ENCODE measurements at places on chromosomes 2 and 18.

DNA sequence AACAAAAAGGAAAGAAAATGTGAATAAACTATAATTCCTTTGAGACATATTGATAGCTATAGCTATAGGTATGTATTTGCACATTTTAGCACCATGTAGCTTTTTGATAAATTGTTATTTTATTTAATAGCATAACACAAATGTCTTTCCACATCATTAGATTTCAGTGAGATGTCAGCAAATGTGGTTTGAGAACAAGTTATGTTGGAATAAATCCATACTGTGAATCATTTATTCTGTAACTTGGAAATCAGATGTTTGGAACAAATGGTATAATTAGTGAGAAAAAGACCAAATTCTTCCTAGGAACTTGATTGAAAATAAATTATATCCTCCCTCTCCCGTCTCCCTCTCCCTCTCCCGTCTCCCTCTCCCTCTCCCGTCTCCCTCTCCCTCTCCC lies 62.8 kb downstream of the NABP1 start:
- no peak for DNase-seq

- no peak for DNase-seq
Measured at GRCh38 chr18:34847408-34847807, 137.3 kb downstream of the DTNA start.

GRCh38 chr2:222862106-222862908 lies 1.5 kb downstream of the ACSL3 start:
- no peak for DNase-seq

- no peak for DNase-seq
Measured at GRCh38 chr2:58633613-58634365, 392.7 kb upstream of the FANCL start.

DNA sequence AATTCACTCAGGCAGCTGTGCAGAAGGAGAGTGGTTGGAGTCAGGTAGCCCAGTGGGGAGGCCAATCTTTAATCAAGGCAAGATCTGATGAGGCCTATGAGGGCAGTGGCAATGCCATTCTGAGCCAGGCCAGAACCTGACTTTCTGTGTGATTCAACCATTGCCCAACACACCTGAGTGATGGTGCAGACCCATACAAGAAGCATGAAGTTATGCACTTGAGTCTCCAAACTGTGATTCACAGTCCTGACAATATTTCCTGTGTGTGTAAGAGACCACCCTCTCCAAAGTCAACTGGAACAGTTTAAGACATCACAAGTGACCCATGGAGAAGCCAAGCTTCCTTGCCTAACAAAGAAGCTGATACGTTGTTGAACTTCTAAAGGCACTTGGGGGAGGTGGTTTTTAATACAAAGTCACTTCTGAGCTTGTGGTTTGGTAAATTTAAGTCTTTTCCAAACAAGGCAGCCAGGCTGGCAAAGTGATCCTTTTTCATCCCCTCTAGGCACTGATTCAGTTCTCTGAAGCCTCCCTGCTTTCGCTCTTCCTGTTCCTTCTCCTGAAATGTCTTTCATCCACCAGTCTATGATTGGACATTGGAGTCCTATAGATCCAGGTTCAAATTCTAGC lies 49.0 kb downstream of the VSNL1 start:
- no peak for DNase-seq

DNA sequence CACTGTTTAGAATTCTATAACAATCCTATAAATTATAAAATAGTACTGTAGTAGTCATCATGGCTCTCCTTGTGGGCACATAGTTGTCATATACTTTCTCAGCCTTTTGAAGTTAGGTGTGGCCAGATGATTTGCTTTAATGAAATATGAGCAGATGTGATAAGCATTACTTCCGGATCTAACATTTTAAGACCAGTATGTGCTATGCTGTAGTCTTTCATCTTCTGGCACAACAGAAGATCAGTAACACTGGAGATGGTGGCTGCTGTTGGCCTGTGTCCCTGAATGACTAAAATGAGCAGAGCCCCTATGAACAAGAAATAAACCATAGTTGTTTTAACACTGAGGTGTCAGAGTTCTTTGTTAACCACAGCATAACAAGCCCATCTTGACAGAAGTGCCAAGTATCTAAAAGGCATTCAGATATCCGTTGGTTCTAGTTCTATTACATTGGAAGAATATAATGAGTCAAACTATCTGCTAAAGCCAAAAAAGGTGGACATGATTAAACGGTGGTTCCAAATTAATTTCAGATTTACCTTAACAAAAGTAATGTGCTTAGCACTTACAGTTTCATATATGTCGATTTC lies 6.3 kb downstream of the MEX3C start:
- peak; percentile 31 for DNase-seq

DNA sequence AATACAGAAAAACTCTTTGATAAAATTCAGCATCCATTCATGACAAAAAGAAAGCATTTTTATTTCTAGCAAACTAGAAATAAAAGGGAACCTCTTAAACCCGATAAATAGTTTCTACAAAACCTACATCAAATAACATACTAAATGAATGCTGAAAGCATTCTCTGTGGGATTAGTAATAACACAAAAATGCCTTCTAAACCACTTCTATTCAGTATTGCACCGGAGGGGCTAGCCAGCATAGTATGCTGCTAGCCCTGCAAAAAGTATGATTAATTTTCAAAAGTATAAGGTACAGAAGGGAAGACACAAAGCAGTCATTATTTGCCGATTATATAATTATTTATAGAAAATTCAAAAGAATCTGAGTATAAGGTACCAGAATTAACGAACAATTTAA lies 145.2 kb downstream of the DTNB start:
- no peak for DNase-seq

DNA sequence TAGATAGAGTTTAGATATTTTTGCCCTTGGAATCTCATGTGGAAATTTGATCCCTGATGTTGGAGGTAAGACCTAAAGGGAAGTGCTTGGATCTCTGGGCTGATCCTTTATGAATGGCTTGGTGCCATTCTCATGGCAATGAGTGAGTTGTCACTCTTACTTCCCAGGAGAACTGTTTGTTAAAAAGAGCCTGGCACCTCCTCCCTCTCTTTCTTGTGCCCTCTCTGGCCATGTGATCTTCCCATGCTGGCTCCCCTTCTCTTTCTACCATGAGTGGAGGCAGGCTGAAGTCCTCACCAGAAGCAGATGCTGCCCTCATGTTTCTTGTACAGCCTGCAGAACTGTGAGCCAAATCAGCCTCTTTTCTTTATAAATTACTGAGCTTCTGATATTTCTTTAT lies 276.9 kb downstream of the ZNF804A start:
- no peak for DNase-seq

- DNase-seq = no peak
Measured at GRCh38 chr2:58921676-58922075, 680.6 kb upstream of the FANCL start.

GRCh38 chr2:202005272-202005887 lies 28.3 kb upstream of the FZD7 start:
- DNase-seq = no peak

DNA sequence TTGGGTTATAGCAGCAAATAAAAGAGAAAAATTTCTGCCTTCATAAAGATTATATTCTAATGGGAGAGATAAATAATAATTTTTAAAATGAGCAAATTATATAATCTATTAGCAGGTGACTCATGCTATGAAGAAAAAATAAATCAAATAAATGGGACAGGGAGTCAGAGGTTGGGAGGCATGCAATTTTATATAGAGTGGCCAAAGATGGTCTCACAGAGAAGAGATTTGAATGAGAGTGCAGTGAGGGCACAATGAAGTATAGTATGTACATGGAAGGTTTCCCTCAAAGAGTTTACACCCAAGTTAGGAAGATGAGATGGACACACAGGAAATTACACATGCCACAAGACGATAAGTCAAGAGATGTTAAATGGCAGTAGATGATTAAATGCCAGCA lies 369.4 kb downstream of the TXNL1 start:
- DNase-seq = no peak

DNA sequence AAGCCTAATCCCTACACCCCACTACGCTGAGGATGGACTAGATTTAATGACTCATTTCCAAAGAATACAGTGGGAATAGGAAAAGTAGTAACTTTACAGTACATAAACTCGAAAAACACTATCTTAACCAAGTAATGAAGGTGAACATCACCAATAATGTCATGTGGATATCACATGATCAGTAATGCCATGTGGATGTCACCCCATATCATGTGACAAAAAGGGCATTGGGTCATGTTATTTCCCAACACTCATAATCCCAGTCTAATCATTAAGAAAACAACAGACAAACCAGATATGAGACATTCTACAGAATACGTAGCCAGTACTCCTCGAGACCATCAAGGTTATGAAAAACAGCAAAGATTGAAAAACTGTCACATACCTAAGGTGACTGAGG lies 667.3 kb upstream of the CRIM1 start:
- no peak for DNase-seq

DNA sequence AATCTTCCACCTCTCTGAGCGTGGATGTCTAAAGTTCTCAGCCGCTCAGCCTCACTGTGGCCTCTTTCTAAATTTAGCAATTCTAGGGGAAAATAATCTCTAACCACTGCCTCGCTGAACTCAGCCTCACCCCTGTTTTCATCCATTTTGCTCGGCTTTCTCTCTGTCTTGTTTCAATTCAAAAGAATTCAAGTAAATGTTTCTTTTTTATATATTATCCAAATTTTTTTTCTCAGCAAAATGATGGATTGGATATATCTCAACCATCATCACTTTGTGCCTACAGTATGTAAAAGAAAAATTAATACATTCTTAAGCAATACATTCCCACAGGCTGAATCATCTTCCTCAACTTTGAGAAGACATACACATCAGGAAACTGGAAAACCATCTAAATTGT lies 24.0 kb upstream of the GALNT5 start:
- DNase-seq = no peak
